ENCODE measurements at places on chromosomes 1 and 21. TPM values are rescaled to one million over a fixed set of nuclear protein-coding genes. Genes with fewer than 3 reads are reported as not detected.

GRCh38 chr1:153957744-153958110 is 685 bp downstream of the CRTC2 start:
- H3K27ac ChIP-seq: peak overlapping the region; percentile 78
- H3K4me1 ChIP-seq: peaks cover 26% of the 10 kb centered on the region
- H3K36me3 ChIP-seq: peaks cover 4% of the 10 kb centered on the region
- DNase-seq: no peak
- H3K4me3 ChIP-seq: peak overlapping the region; percentile 98

GRCh38 chr1:100458661-100459357 is 79.1 kb upstream of the GPR88 start:
- no peaks in the 10 kb centered on the region for H3K36me3 ChIP-seq
- no peaks in the 10 kb centered on the region for H3K4me1 ChIP-seq
- no peaks in the 10 kb centered on the region for H3K27me3 ChIP-seq
- no peak overlapping the region for H3K4me3 ChIP-seq
- no peak for DNase-seq

GRCh38 chr1:18751425-18751824 is 108.0 kb downstream of the TAS1R2 start:
- no peak for DNase-seq
- no peaks in the 10 kb centered on the region for H3K36me3 ChIP-seq

- no peaks in the 10 kb centered on the region for H3K27me3 ChIP-seq
- no peak overlapping the region for H3K4me3 ChIP-seq
- no peak overlapping the region for H3K27ac ChIP-seq
- H3K36me3 ChIP-seq: no peaks in the 10 kb centered on the region
These were observed 19.3 kb upstream of the DDAH1 start for GRCh38 chr1:85484264-85484663.

DNA sequence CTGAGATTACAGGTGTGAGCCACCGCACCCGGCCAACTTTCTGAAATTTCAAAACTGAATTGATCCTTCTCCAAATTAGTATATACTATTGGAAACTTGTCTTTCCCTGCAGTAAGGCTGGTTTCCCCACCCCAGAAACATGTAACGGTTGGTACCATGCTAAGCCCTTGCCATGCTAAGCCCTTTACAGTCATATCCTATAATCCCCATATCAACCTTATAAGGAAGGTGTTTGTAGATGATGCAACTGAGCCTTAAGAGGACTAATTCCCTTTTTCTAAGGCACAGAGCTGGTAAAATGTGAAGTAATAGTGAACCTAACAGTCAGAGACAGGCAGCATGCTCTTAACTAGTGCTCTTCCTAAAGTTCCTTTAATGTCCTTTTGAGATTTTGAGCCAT is 413.7 kb downstream of the DISC1 start:
- H3K4me1 ChIP-seq: no peaks in the 10 kb centered on the region
- no peaks in the 10 kb centered on the region for H3K27me3 ChIP-seq
- H3K36me3 ChIP-seq: no peaks in the 10 kb centered on the region
- no peak overlapping the region for H3K27ac ChIP-seq

GRCh38 chr1:42960566-42961311 is 2.1 kb upstream of the SLC2A1 start:
- peaks cover 1% of the 10 kb centered on the region for H3K36me3 ChIP-seq
- H3K27me3 ChIP-seq: no peaks in the 10 kb centered on the region
- H3K4me1 ChIP-seq: peaks cover 55% of the 10 kb centered on the region
- peak overlapping the region; percentile 38 for H3K27ac ChIP-seq

- no peaks in the 10 kb centered on the region for H3K36me3 ChIP-seq
- H3K27ac ChIP-seq: no peak overlapping the region
- H3K27me3 ChIP-seq: no peaks in the 10 kb centered on the region
- H3K4me1 ChIP-seq: no peaks in the 10 kb centered on the region
- no peak overlapping the region for H3K4me3 ChIP-seq
- DNase-seq: no peak
These were observed 239.7 kb downstream of the HLX start for GRCh38 chr1:221118938-221119320.

- no peak overlapping the region for H3K4me3 ChIP-seq
- no peaks in the 10 kb centered on the region for H3K4me1 ChIP-seq
- no peaks in the 10 kb centered on the region for H3K36me3 ChIP-seq
- H3K27ac ChIP-seq: no peak overlapping the region
These were observed 47.3 kb downstream of the FAM78B start for GRCh38 chr1:166119471-166119965.

- no peaks in the 10 kb centered on the region for H3K27me3 ChIP-seq
- no peak for DNase-seq
- H3K4me3 ChIP-seq: no peak overlapping the region
- H3K27ac ChIP-seq: no peak overlapping the region
- H3K4me1 ChIP-seq: no peaks in the 10 kb centered on the region
These were observed 60.5 kb downstream of the RABGAP1L start for GRCh38 chr1:174219606-174220370.

DNA sequence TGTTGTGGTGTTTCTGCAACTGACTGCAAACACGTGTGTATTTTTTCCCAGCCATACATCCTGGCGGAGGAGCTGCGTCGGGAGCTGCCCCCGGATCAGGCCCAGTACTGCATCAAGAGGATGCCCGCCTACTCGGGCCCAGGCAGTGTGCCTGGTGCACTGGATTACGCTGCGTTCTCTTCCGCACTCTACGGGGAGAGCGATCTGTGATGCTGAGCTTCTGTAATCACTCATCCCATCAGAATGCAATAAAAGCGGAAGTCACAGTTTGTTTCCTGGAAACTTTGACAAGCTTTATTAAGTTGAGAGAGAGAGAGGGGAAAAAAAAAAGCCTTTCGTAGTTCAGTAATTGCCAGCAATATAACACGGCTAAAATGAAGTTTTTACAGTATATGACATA is 32.7 kb upstream of the MTR start:
- no peaks in the 10 kb centered on the region for H3K27me3 ChIP-seq
- H3K36me3 ChIP-seq: no peaks in the 10 kb centered on the region
- DNase-seq: no peak
- H3K27ac ChIP-seq: no peak overlapping the region
- H3K4me3 ChIP-seq: no peak overlapping the region

DNA sequence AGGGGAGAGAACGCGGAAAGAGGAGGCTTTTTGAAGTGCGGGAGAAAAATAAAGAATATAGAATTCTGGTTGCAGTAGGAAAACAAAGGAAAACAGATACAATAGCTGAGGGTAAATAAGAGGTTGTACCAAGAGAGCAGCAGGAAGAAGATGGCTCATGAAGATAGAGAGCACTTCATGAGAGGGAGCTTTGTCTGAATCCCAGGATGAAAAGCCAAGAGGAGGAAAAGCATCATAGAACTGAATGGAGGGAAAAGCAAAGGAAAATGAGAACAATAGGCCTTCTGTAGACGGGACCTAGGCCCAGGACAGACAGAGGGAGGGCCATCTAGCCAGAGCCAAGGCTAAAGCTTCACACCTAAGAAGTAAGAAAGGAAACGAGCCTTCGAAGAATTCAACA is 49.5 kb downstream of the ATP6V1G3 start:
- H3K27me3 ChIP-seq: no peaks in the 10 kb centered on the region
- no peaks in the 10 kb centered on the region for H3K4me1 ChIP-seq
- DNase-seq: no peak
- H3K27ac ChIP-seq: no peak overlapping the region
- no peaks in the 10 kb centered on the region for H3K36me3 ChIP-seq

GRCh38 chr1:47914218-47914938 is 82.8 kb downstream of the TRABD2B start:
- no peak overlapping the region for H3K27ac ChIP-seq
- DNase-seq: no peak
- H3K4me3 ChIP-seq: no peak overlapping the region

GRCh38 chr1:214718724-214719123 is 115.7 kb downstream of the CENPF start:
- no peaks in the 10 kb centered on the region for H3K4me1 ChIP-seq
- DNase-seq: no peak
- H3K4me3 ChIP-seq: no peak overlapping the region
- H3K27me3 ChIP-seq: no peaks in the 10 kb centered on the region
- H3K36me3 ChIP-seq: no peaks in the 10 kb centered on the region

GRCh38 chr21:42840411-42841155 is 38.8 kb downstream of the WDR4 start:
- H3K27me3 ChIP-seq: no peaks in the 10 kb centered on the region
- H3K4me1 ChIP-seq: no peaks in the 10 kb centered on the region
- 0 out of 2 replicates have a peak, but pooled peaks cover 4% of the 10 kb centered on the region for H3K36me3 ChIP-seq
- H3K4me3 ChIP-seq: no peak overlapping the region
- no peak for DNase-seq
- no peak overlapping the region for H3K27ac ChIP-seq

- H3K27me3 ChIP-seq: no peaks in the 10 kb centered on the region
- H3K27ac ChIP-seq: no peak overlapping the region
- no peak for DNase-seq
- H3K36me3 ChIP-seq: no peaks in the 10 kb centered on the region
- H3K4me1 ChIP-seq: no peaks in the 10 kb centered on the region
These were observed 5.8 kb downstream of the IFI16 start for GRCh38 chr1:159015440-159015909.

GRCh38 chr21:28266061-28266460 is 726.6 kb downstream of the LTN1 start:
- H3K4me3 ChIP-seq: no peak overlapping the region
- no peaks in the 10 kb centered on the region for H3K4me1 ChIP-seq
- no peak overlapping the region for H3K27ac ChIP-seq
- no peak for DNase-seq

- 0 out of 2 replicates have a peak, but pooled peaks cover 7% of the 10 kb centered on the region for H3K4me1 ChIP-seq
- H3K27ac ChIP-seq: no peak overlapping the region
- no peak for DNase-seq
- H3K36me3 ChIP-seq: no peaks in the 10 kb centered on the region
- H3K27me3 ChIP-seq: no peaks in the 10 kb centered on the region
- no peak overlapping the region for H3K4me3 ChIP-seq
These were observed 190.3 kb downstream of the VPS13D start for GRCh38 chr1:12420171-12420570.

GRCh38 chr1:116228511-116228910 is 117.3 kb downstream of the MAB21L3 start:
- no peaks in the 10 kb centered on the region for H3K36me3 ChIP-seq
- H3K4me3 ChIP-seq: no peak overlapping the region
- DNase-seq: no peak
- H3K27me3 ChIP-seq: no peaks in the 10 kb centered on the region
- no peak overlapping the region for H3K27ac ChIP-seq

DNA sequence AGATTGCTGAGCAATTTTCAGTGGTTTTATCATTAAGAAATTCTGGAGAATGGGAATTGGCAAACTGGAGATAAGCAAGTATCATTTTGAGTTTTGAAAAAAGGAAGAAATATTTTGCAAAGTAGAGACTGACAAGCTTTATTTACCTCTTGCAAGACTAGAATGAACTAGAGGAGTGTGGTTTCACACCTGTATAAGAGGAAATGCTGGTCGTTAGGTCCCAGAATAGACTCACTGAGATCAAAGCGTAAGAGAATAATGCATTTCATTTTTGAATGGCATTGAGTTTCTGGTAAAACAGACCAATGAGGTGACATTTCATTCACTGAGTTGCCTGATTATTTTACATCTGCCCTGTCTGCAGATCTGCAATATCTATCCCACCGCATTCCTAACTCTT is 308.1 kb downstream of the ADGRL2 start:
- no peaks in the 10 kb centered on the region for H3K36me3 ChIP-seq
- DNase-seq: no peak
- H3K4me1 ChIP-seq: no peaks in the 10 kb centered on the region
- no peak overlapping the region for H3K27ac ChIP-seq
- H3K27me3 ChIP-seq: no peaks in the 10 kb centered on the region

GRCh38 chr1:109350655-109351054 is 43.8 kb upstream of the MYBPHL start:
- DNase-seq: no peak
- no peak overlapping the region for H3K27ac ChIP-seq
- no peak overlapping the region for H3K4me3 ChIP-seq
- H3K27me3 ChIP-seq: no peaks in the 10 kb centered on the region

DNA sequence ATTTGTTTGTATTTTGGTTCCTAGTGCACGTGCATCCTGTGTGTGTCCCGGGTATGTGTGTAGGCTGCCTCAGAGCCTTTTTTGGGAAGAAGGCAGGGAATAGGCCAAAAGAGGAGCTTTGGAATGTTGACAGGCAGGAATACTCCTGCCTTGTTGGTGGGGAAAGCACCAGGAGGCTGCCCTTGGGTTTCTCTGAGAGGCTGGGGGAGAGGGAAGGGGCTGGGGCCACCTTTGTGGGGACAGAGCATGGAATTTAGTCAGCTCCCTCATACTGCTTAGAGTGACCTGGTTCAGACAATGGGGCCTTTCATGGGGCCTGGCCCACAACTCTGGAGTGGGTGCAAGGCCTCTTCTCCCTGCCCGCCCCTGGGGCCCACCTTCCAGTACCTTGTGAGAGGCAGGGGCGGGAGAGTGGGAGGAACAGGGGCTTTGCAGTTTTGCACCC is 31.3 kb downstream of the ACOT11 start:
- H3K27me3 ChIP-seq: no peaks in the 10 kb centered on the region
- H3K27ac ChIP-seq: no peak overlapping the region
- H3K4me3 ChIP-seq: no peak overlapping the region
- H3K36me3 ChIP-seq: no peaks in the 10 kb centered on the region
- no peaks in the 10 kb centered on the region for H3K4me1 ChIP-seq

- H3K4me3 ChIP-seq: peak within 1 kb of the TSS; percentile 90
- peak; percentile 88 for DNase-seq
These were observed at the start of gene RIPK4 for GRCh38 chr21:41766883-41767605. Gene RIPK4 (minus strand): TSS chr21:41767052. CDS start chr21:41767041, 11 bp downstream.

Gene RYR2
- total RNA-seq: 3.4 TPM

Gene OPRD1
- total RNA-seq: 0.07 TPM

Gene ANKRD35
- total RNA-seq: 0.09 TPM

Gene LIPI
- not detected for total RNA-seq

Gene ETNK2
- 21.9 TPM for total RNA-seq

Gene PTGFR
- not detected for total RNA-seq

Gene SPRR5
- not detected for total RNA-seq

Gene VASH2
- total RNA-seq: 3.2 TPM

Gene ERVH48-1
- total RNA-seq: 37.9 TPM

Gene NPL
- 3.5 TPM for total RNA-seq

Gene MRPL39
- 37.3 TPM for total RNA-seq

Gene KIF17
- total RNA-seq: 1.5 TPM

Gene BARHL2
- not detected for total RNA-seq

Gene SCNM1
- 53.6 TPM for total RNA-seq

Gene BSND
- total RNA-seq: not detected

Gene RIPPLY3
- total RNA-seq: 0.91 TPM

Gene RCC2
- total RNA-seq: 101 TPM

All from Caco-2 (cell line).